ENCODE measurements at places on chromosomes 12 and 14. TPM values are rescaled to one million over a fixed set of nuclear protein-coding genes. Genes with fewer than 3 reads are reported as not detected.

DNA sequence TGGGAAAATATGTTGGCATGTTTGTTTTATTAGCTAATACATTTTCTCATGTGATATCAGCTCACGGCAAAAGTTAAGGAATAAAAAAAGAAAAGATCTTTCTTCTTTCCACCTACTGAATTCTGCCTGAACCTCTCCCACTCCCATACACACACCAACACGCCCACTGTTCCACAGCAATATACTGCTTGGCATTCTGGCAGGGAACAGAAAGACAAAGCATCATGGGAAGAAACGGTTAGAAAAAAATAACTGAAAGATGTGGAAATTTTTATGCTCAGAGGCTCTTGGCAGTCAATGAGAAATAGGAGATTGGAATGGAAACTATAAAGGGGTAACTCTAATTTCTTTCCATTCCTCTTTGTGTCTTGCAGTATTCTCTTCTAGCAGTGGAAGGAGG is 268.5 kb downstream of the FOXG1 start:
- DNase-seq, result no peak

- DNase-seq, result no peak
Observed at GRCh38 chr12:69947897-69948296, 122.9 kb downstream of the MYRFL start.

The KRT6C gene
- total RNA-seq, result not detected

DNA sequence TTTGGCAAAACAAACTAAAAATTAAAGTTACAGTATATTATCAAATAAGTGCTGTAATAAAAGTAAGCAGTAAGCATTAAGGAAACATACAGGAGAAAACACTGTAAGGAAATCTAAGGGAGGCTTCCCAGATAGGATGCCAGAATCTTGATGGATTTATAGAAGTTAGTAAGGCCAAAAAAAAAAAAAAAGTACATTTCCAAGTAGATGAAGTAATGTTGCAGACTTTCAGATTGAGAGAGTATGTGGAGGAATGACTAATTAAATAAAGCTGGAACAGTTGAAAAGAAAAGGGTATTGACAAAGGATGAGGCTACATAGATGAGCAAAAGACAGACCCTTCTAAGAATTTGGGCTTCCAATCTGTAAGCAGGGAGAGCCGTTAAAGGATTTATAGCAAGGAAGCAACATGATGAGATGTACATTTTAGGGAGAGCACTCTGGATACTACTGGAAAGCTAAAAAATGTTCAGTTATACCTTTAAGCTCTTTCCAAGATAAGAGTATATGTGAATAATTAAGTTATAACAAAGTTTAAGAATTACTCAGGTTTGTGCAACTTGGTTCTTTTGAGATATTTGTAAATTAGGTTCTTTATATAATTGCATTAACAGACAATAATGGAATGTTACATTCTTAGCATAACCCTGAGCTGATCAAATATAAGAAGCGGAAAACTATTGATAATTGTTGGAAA is 87.5 kb upstream of the MON2 start:
- no peak for DNase-seq

DNA sequence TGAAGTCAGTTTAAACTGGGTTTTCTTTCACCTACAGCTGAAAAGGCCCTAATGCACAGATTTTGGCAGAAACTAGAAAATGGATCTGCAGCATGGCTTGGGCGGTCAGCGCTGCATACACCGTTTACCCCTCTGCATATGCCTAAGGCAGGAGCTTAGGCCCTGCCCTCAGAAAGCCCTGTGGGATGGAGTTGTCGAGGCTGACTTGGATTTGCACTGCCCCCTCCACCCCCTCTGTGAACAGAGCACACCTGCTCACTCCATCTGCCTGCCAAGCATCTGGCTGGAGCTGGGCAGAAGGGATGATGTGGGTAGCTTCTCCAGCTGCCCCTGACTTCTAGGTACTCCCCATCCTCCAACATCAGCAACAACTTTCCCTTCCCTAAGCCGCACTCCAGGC is 41.9 kb downstream of the TTC7B start:
- DNase-seq, result no peak

DNA sequence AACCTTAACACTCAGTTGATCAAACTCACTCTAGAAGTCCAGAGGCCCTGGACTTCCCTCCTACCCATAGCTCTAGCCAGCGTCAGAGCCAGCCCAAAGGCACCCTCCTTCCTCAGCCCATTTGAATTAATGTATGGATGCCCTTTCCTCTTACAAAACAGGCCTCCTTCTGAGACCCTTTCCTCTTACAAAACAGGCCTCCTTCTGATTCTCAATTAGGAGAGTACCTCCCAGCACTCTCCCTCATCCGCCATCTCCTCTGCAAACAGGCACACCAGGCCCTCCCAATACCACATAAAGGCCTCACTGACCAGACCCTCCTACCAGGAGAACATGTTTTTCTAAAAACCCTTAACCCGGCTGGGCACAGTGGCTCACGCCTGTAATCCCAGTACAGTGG is 65.7 kb downstream of the MOK start:
- no peak for DNase-seq

The MYBPC1 gene
- total RNA-seq, result 3.1 TPM

DNA sequence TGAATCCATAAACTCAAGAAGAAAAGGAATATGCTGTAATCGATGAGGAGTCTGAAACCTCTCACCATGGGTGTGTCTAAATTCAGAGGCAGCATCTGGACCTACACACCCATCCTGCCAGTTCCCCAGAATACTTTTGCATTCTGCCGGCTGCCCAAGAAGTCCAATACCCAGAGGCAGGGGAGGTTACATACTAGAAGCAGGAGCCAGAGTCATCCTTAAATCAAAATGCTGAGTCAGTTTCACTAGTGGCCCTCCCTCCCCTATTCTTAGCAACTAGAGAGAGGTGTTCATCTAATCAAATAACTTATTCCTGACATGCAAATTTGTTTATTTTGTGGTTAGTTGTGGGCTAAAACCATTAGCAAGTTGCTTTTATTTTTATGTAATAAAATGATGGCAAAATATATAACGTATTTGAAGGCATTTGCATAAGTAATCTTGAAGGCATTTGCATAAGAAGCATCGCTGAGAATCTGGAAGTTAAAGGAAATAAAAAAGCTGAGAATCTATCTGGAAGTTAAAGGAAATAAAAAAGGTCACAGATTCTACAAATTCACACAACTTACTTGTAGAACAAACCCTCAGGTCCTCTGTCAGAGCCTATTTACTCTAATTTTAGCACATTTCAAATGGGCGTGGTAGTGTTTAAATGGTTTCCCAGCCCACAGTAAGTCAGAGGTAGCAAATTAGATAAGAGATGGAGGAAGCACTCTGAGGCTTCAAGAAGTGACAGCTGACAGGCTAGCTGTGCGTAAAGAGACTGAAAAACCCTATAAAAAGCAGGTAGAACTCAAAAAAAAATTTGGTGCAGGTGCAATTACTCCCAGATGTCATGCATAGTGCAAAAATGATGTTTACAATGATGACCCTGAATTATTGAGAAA is 7.8 kb downstream of the BHLHE41 start:
- DNase-seq, result no peak

The CABP1 gene
- total RNA-seq, result 2.8 TPM

DNA sequence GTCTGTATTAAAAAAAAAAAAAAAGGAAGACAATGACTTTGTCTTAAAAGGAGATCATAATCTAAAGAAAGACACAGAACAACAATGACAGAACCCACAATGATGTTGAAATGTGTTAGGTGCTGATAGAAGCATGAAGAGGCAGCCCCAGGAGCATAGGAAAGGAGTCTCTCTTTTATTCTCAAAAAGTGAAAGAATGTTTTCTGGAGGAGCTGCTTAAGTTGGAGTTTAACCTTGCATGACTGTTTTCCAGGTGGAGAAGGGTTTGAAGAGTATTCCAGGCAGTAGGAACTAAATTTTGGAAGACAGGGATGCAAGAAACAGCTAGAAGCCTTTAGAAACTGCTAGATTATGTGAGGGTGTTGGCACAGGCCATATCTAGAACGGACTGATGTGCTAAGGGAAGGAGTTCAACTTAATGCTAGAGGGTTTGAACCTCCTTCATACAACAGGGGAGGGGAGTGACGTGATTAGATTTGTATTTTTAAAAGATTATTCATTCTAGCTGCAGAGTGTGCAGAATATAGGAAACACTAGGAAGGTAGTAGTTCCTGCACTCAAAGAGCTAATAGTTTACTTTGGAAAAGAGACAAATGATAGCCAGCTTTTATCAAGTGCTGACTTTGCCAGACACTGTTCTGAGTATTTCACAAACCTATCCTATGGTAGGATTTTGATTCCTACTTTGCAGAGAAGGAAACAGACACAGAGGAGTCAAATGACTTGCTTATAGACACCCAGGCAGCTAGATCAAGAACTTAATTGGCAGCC is 4.6 kb upstream of the RPL6 start:
- DNase-seq, result no peak

Data from cardiac septum (tissue), 1 donor.